ENCODE measurements at places on chromosomes 3 and 15.

- DNase-seq: no peak
These were observed 66.0 kb downstream of the PLD1 start for GRCh38 chr3:171744158-171744741.

- no peak for DNase-seq
These were observed 6.1 kb downstream of the OR5H15 start for GRCh38 chr3:98172621-98173020.

DNA sequence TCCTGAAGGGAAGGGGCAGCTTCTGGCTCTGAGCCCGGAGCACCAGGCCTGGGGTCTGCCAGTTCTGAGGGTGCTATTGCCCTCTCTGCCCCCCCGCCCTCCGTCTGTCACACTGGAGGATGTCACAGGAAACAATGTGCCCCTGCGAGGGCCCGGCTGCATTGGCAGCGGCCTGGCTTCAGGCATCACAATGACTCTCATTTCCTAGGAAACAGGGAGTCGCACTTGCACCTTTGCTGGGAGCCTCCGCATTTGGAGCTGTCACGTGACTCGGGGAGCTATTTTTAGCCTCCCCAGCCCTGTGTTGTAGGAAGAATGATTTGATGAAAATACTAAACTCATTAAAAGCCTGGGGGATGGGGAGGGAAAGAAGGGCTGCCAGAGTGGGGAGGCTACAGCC lies 518.9 kb downstream of the SHQ1 start:
- DNase-seq: no peak

GRCh38 chr3:151537726-151538125 lies 76.9 kb upstream of the IGSF10 start:
- no peak for DNase-seq

- no peak for DNase-seq
These were observed 267.8 kb upstream of the C2CD4B start for GRCh38 chr15:62432702-62433398.

GRCh38 chr3:62708638-62709373 lies 166.4 kb downstream of the CADPS start:
- no peak for DNase-seq

GRCh38 chr15:66210684-66211083 lies 42.9 kb downstream of the MEGF11 start:
- no peak for DNase-seq

DNA sequence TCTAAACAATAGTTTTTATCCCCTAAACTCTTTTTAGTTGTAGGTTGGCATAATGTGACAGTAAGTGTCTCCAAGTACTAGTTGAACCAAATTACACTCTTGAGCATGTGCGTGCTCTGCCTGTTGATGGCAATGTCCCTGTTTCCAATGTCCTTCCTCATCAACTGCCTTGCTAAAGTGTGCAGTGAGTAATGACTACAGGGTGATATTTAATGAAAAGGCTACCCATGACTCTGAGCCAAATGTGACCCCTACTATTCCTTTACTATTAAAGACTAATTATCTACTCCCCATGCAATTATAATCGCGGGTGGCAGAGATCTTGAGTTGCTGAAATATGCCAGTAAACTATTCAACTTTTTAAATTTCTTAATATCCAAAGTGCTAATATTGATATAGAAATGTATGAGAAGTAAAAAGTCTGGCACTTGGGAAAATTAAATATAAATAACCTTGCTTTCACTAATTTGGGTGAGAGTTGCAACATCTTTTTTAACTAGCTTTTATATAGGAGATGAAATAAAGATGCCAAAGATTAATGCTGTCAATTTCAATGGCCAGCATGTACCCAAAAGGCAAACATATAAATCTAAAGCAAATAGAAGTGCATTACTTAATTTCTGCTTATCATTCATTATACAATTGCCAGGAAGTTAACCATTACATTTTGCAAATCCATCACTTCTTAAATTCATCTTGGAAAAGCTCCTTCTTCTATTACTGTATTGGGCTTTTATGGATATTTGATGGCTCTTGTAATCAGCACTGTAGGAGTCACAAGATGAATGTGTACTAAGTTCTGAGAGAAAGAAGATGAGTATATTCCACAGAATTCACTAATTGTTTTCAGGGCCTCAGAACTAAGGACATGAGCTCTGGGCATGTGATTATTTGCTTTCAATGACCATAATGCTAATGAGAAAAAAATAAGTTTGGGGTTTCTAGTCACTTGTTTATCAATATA lies 518.2 kb upstream of the NAALADL2 start:
- DNase-seq: no peak

DNA sequence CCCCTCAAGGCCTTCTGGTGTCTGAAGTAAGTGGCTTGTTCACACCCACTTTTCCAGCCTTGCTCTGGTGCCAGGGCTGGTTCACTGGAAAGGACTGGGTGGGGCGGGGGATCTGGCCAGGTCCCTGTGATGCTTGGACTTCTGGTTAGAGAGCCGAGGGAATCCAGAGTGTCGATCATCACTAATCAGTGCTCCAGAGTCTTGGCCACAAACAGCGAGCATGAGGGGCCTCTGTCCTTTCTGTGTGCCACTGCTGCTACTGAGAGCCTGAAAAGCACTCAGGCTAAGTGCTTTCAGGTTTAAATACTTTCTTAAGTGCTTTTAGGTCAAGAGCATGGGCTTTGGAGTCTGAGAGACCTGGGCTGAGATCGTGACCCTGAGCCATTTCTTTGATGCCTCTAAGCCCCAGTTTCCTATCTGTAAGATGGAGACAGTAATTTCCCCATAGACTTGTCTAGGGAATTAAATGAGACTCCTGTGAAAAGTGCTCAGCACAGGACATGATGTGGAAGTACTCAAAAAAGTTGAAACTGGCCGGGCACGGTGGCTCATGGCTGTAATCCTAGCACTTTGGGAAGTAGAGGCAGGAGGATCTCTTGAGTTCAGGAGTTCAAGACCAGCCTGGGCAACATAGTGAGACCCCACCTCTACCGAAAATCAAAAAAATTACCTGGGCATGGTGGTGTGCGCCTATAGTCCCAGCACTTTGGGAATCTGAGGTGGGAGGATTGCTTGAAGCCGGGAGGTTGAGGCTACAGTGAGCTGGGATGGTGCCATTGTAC lies 53.8 kb upstream of the SEC22A start:
- no peak for DNase-seq

GRCh38 chr3:44130249-44130648 lies 111.4 kb upstream of the TOPAZ1 start:
- DNase-seq: no peak

- no peak for DNase-seq
These were observed 11.2 kb upstream of the TBC1D5 start for GRCh38 chr3:17753632-17753992.

DNA sequence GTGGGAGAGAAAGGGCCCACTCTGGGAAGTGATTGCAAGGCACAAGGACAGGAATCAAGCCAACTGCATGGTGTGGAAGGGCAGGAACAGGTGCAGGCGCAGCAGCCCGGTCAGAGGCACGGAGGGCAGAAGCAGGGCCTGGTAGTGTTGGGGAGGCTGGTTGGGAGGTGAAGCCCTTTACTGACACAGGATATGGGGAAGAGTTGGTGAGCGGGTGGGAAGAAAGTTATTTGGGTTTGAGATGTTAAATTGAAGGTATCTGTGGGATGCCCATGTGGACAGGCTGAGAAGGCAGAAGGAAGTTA lies 83.6 kb upstream of the ABHD2 start:
- no peak for DNase-seq

DNA sequence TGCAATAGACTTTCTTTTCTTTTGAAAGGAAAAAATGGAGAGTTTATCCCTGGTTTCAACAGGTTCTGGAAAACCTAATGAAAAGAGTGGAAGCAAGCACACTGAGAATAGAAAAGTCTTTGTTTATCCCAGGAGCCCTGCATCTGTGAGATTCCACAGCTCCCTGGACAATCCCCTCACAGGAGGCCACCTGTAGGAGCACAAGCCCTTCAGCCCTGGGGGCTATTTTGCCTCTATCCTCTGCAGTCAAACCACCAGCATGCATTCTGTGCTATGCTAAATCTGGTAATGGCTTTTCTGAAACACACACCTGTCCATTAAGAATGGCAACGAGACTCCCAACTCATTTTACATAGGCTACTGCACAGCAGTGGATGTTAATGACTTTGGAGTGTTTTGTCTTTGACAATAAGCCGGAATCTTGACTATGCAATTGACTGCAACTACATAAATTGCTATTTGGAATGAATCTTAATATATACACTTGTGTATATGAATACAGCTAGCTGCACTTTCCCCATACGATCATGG lies 369.4 kb downstream of the NR2F2 start:
- no peak for DNase-seq

GRCh38 chr3:73550032-73550431 lies 74.7 kb downstream of the PDZRN3 start:
- DNase-seq: no peak

- no peak for DNase-seq
These were observed 124.3 kb downstream of the CTNNB1 start for GRCh38 chr3:41323467-41324155.

DNA sequence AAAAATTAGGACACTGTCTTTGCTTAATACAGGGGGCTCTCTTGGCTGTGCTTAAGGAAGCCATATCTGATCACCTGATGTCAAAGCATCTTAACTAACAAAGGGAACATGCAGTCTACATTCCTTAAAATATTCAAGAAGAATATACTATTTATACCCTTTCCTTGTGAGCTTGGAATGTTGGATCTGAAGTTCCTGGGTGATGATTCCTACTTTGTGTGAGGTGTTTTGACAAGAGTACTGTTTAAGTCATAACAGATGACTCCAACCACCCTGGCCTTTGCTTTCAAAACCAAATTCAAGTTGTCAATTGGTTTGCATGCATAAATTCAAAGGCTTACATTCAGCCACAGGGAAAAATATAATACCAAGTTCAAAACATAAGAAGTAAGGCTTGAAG lies 862.7 kb upstream of the SEMA6D start:
- no peak for DNase-seq

- DNase-seq: no peak
These were observed 30.2 kb upstream of the LAMP3 start for GRCh38 chr3:183192650-183193300.

GRCh38 chr3:187651282-187651681 lies 18.9 kb downstream of the SST start:
- no peak for DNase-seq

GRCh38 chr3:8518138-8518537 lies 16.5 kb downstream of the LMCD1 start:
- DNase-seq: no peak

DNA sequence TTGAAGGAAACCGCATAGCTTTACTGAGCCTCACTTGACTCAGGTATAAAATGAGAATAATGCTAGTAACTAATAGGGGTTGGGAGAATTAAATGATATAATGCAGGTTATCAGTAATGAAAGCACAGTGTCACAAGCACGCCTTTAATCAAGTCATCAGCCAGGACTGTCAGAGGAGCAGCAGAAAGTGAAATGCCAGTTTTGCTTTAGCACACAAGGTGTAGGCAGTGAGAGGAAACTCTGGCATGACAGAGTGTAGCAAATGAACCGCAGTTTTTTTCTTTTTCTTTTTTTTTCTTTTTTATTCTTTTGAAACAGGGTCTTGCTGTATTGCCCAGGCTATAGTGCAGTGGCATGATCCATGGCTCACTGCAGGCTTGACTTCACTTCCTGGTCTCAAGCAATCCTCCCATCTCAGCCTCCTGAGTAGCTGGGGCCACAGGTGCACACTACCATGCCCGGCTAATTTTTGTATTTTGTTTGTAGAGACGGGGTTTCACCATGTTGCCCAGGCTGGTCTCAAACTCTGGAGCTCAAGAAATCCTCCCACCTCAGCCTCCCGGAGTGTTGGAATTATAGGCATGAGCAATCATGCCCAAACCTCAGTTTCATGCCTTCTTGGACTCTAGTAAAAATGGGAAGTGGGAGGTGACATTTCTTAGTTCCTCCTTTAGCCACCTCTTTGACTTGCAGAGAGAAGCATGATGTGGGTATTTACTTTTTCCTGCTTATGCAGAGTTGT lies 9.7 kb upstream of the SCAANT1 start:
- no peak for DNase-seq

DNA sequence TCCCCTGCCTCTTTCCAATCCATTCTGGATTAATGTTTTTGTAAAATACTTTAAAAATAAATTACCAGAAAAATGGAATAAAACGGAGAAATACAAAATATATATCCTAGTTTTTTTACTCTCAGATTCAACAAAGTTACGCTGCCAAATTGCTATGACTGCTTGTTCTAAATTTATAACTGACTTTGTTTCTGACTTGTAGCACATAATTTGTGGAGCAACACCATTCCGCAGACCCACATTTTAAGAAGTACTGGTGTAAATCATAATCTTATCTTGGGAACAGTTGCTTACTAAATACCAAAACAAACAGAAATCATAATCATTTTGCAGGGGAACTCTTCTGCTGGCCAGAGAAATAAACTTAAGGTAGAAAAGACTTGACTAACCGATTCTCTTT lies 339.4 kb upstream of the CBLB start:
- DNase-seq: no peak

GRCh38 chr3:171678971-171679492 lies 131.3 kb downstream of the PLD1 start:
- no peak for DNase-seq

- DNase-seq: no peak
These were observed 32.6 kb downstream of the PRKCD start for GRCh38 chr3:53193466-53194209.

DNA sequence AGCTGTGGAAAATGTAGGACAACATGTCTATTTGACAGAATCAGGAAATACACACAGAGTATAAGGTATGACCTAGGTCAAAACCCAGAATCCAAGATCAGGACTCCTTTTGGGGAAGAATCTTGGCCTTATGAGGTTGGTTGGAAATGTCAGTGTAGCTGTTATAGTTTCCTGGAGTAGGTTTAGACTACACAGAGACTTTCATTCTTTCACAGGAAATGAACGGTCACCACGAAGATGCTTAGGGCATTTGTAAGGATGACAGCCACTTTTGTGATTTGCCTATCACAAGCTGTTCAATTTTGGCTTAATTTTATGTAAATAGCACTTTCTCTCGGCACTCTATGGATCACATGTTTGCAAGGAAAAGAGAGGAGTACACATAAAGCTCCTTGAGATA lies 18.6 kb upstream of the ZBTB20 start:
- DNase-seq: no peak

GRCh38 chr3:150635076-150635475 lies 32.0 kb downstream of the SELENOT start:
- no peak for DNase-seq

- no peak for DNase-seq
These were observed 4.6 kb downstream of the UNC13C start for GRCh38 chr15:53982876-53983275.

DNA sequence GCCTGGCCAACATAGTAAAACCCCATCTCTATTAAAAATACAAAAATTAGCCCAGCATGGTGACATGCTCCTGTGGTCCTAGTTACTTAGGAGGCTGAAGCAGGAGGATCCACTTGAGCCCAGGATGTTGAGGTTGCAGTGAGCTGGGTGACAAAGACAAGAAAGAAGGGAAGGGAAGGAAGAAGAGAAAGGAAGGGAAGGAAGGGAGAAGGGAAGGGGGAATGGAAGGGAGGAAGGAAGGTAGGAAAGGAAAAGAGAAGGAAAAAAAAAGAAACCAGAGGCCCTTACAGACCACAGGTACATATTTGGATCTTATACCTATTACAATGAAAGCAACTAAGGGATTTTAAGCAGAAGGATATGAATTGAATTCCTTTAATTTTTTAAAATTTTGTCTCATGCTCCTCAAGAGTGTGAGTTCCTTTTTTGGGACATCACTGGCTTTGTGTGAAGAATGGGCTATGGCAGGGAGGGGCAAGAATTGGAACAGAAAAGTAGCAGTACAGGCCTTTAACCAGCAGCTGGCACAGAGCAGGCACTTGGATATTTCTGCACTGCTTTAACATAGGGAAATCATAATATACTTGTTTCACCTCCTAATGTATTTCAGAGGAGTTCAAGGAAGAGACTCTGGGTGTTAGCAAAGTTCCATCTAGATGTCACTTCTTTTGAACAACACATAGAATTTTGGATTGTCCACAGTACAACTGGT lies 7.9 kb downstream of the RAB27A start:
- DNase-seq: no peak

Measured in activated T-cell treated with anti-CD3 and anti-CD28 coated beads for 24 hours (primary cell).